ENCODE measurements at places on chromosomes 12 and 14.

DNA sequence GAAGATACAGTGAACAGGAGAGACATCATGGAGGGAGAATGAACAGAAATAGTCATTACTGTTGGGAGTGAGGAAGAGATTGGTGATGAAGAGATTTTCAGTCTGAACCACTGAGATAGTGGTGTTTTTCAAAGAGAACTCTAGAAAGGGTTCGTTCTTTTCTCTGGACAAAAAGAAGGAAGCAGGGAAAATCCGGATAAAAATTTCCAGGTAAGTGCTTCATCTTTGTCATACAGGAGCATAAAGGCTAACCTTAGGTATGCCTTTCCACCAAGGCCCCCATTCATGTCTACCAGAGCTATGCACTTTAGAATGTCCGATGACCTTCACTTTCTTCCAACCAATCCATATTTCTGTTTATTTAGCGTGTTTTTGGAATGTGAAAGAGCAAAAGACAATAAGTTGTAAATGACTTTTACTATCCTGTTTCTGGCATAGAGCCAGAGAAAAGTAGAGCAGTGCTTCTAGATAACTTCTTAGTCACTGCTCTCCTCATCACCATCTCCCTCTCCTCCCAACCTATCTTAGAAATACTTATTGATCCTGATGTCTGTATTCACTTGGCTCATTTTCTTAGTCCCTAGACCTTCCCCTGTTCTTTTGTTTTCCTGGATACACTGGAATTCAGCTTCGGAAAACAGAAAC, 116.5 kb downstream of the TTC6 start:
- no peak for DNase-seq

GRCh38 chr14:73553845-73554244, 4.9 kb downstream of the HEATR4 start:
- no peak for DNase-seq

DNA sequence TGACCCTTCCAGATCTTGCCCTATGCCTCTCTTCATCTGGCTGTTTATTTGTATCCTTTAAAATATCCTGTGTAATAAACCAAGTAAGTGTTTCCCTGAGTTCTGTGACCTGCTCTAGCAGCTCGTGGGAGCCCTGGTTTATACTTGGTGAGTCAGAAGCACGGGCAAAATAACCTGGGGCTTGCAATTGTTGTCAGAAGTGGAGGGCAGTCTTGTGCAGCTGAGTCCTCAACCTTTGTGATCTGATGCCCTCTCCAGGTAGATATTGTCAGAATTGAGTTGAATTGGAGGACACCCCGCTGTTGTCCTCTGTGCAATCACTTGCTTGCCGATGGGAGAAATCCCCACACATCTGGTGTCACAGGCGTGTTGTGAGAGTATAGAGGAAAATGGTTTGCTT, 62.5 kb upstream of the PRICKLE1 start:
- DNase-seq, result no peak

DNA sequence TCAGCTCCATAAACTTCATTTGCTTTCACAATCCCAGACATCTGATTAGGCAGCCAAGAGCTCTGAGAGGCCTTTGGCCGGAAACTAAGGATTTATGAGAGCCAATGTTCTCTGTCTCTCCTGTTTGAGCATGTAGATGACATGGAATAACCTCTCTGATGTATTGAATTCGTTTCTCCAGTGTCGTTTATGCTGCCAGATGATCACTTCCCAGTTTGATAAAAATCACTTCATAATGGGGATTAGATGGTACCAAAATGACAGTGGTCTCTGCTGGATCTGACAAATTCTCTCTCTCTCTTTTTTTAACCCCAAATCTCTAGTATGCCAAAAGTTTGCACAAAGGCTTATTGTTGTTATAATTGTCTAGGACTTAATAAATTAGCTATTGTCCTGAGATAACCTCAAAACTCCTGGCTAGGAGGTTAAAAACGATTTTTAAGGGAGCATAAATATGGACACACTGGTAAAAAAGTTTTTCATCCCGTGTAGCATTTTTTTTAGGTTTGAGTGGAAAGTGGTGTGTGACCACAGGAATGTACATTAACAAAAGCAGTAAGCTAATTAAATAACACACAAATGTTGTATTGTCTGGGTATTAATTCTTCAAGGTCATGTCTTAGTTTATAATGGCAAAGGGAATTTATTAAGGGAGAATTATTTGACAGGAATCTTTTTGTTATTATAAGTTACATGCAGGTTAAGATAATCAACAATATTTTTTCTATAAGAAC, 82.6 kb upstream of the USP44 start:
- DNase-seq, result no peak

GRCh38 chr12:77324416-77324762, 259.0 kb upstream of the E2F7 start:
- DNase-seq, result no peak

GRCh38 chr12:4277857-4278256, 4.3 kb downstream of the CCND2 start:
- no peak for DNase-seq

GRCh38 chr14:24399999-24400718, 1.4 kb downstream of the NYNRIN start:
- DNase-seq, result no peak

DNA sequence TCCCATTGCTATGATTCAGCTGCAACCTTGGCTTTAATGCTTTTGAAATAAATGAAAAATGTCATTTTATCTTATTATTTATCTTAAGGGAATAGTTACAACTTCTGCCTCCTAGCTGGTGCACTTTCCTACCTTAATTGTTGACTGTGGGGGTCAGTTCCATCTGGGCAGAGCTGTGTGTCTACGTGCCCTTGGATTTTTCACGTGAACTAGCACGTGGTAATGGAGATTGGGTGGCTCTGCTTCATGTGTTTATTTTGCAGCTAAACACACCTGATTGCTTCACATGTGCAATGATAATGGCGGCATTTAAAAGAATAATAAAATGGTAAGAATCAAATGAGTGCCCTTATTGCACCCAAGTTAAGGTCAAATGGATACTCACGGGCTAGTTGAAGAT, 10.6 kb upstream of the PELI2 start:
- DNase-seq, result no peak

DNA sequence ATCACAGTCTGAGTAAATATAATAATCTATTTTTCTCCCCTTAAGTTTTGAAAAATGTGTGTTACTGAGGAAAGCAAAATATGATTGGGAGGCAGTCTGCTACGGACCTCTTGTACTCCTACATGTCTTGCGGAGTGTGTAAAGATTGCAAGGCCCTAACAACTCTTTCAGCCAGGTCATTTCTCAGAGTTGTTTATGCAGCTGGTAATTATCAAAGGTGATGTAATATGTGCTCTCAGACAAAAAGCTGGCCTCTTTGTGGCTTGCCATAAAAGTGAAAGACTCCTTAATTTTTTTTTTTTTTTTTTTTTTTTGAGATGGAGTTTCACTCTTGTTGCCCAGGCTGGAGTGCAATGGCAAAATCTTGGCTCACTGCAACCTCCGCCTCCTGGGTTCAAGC, 40.5 kb upstream of the MON2 start:
- DNase-seq, result no peak

- no peak for DNase-seq
These were observed 229.5 kb downstream of the NAV3 start for GRCh38 chr12:78060186-78060585.

GRCh38 chr12:124474709-124475108, 92.7 kb downstream of the NCOR2 start:
- no peak for DNase-seq

GRCh38 chr12:132067182-132067581, 76.9 kb downstream of the DDX51 start:
- no peak for DNase-seq

DNA sequence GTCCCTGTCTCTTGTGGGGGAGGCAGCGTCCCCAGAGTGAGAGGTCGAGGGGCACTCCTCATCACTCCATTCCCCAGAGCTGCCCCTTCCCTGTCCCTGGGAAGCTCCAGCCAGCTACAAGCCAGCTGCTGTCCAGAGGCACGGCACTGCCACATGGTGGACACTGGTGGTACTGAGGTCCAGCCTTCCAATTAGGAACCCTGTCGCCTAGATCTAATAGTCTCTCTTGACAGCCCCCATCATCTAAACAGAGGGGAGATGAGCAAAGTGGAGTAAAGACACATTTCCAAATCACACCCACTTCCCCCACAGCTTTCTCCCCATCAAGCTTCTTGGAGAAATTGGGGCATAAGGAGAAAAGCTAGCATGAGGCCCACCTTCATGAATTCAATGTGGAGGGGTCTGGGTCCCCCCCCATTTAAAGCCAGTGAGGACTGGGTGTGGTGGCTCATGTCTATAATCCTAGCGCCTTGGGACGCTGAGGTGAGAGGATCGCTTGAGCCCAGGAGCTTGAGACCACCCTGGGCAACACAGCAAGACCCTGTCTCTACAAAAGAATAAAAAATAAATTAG, 2.1 kb upstream of the INHBE start:
- DNase-seq, result peak; percentile 51

DNA sequence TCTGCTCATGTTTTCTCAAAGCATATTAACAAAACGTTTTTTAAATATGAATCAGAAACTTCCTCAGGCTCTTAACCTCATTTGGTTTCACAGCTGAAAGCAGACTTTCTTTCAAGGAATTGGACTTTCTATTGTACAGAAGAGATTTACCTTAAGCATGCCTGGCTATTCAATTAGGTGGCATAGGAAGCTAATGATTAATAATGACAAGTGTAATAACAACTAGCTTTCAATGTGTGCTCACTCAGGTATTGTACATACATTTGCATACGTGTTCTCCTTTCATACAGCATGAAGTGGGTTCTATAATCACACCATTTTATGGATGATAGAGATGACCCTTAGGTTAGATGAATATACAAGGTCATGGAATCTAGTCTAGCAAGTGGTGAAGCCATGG, 115.7 kb downstream of the ANO6 start:
- no peak for DNase-seq

- DNase-seq, result no peak
These were observed 48.5 kb downstream of the CDC42BPB start for GRCh38 chr14:103008768-103009357.

- no peak for DNase-seq
These were observed 319.9 kb downstream of the AEBP2 start for GRCh38 chr12:19759227-19759626.

GRCh38 chr14:103418481-103418818, 33.2 kb downstream of the MARK3 start:
- DNase-seq, result no peak

DNA sequence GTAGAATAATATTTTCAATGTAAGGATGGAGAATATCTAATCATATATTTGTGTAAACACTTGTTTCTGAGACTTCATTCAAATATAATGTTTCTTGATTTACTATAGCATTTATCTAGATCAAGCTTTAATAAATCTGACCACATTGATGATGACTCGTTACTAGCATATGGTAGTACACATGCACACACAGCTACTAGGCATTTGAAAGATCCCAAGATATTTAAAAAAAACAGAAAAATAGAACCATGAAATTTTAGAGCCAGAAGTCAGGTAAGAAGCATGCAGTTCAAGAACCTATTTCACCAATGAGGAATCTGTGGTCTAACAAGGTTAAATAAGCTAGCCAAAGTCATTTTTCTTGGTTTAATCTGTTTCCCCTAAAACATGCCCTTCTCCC, 32.0 kb downstream of the DCP1B start:
- no peak for DNase-seq

DNA sequence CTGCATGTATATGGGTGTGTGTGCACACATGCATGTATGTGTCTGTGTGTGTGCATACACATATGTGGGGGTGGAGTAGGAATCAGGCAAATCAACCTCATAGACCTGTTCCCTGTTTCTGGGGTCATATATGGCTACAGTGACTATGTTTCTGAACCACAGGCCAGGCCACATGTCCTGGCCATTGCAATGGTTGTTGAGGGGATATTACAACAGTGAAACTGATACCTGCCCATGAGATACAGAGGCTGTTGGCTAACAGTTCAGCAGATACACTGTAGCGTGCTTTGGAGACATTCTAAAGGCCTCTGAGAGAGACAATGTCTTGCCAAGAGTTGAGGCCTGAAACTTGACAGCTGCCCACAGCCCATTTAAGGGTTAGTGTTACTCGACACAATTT, 47.3 kb upstream of the FOS start:
- no peak for DNase-seq

DNA sequence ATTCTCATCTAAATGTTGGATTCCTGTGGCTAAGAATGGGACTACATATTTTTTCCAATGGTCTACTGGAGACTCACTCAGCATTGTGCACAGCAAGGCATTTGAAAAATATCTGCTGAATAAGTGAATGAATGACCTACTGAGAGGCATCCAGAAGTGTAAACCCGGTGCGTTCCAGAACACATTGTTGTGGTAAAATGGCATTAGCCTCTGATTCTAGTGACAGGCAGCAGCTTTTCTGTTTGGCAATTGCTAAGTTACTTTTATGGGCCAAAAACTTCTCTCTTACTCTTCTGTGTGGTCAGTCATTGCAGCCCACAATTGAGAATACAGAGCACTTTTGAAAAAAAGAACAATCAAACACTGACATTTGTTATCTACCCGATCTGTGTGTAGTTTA, 36.5 kb downstream of the WIF1 start:
- DNase-seq, result no peak

DNA sequence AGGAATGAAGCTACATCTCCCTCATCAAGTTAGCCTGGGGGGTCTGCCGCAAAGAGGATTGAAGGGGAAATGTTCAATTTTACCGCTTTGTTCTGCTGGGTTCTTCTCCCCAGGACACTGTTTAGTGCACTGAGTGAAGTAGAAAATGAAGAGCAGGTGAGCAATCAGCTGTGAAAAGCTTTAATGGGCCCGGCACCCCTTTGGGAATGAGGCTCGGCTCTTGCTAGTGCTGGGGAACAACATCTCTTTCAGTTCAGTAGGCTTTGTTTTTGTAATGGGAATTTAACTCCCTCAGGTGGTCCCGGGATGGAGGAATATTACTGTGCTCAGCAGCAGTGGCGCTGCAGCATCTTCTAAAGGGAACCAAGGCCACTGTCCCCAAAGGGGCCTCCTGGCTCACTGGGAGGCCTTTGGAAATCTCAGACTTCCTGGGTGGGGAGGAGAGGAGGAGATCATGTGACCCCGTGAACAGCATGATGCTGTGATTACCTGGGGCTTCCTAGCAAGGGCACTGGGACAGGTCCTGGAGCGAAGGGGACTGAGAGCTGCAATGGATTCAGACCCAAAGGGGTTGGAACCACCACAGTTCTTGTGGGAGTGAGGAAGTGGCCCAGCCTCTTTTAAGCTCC, 85.2 kb upstream of the MAX start:
- DNase-seq, result no peak

DNA sequence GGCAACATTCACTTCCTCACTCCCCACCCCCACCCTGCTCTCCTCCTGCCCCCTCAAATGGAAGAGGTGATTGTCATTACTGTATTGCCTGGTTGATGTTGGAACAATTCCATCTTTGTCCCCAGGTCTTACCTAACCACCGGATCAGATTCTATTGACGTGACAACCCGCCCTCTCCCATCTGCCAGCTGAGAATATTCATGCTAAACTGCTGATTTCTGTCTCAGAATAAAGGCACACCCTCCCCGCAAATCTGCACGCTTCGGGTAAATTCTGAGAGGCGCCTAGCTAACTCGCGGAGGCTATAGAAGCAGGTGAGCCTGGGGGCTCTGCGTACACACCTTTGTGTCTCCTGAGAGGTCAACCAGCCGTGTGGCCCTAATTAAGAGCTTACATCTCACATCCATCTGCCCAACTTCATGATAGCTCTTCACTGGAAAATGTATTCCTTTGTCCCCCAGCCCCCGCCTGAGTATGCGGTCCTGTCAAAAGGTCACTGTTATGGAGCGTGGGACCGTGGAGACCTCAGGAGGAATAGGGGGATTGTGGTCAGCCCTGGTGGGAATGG, 1054.3 kb downstream of the VRK1 start:
- DNase-seq, result no peak
